NCI-H82 (cell line): ENCODE measurements at places on chromosomes 2 and 18.

DNA sequence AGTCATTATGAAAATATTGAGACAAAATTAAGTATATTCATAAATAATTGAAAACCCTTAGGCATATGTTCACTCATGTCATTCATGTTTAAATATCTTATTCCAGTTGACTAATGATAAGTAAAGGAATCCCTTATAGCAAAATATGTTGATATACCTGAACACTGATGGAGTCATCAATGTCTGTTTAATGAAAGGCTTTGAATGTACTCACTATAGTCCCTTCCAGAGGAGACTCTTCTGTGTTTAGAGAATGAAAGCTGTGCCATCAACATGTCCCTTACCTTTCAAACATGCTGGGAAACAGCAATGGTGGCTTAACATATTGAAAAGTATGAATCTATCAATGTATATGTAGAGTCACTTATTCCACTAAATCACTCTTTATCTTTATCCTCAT, 242.9 kb downstream of the KCNJ3 start:
- DNase-seq: no peak

GRCh38 chr2:88735853-88736252, 44.4 kb downstream of the RPIA start:
- DNase-seq: no peak

- DNase-seq: peak; percentile 43
Measured at GRCh38 chr2:111231532-111232252, 111.0 kb downstream of the BCL2L11 start.

DNA sequence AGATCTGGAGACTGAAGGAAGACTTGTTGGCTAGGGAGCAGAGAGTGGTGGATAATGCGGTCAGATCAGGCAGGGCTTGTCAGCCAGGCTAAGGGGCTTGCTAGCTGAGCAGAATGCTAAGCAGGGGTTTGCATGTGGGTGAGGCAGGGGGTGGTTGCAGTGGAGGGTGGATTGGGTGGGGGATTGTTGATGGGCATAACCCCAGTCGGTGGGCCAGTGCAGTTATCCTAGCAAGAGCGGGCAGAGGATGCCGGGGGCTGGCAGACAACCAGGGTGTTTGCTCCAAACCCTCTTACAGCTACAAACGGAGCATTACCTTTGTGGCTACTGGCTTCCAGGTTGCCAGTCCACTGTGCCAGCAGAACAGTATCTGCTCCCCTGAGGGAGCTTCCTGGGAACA, 131.5 kb upstream of the LGALSL start:
- DNase-seq: no peak

- peak; percentile 70 for DNase-seq
Measured at GRCh38 chr2:55010149-55010591, 40.1 kb downstream of the RTN4 start.

- peak; percentile 44 for DNase-seq
Measured at GRCh38 chr2:45168711-45169338, 159.6 kb upstream of the SIX2 start.

DNA sequence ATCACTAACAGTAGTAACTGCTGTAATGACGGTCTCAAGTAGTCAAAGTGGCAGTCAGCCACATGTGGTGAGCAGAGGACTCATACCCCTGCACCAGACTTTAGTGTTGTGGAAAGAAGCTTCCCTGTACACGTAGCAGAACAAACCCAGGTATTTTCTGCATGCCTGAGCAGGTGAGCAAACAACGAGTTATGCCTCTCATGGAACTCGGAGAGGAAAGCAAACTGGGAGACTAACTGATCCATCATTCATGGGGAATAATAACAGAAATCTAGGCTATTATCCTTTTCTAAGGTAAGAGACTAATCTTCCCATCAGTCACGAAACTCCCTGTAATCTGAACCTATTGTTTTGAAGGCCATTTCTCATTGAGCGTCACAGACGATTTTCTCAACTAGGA, 1495.2 kb upstream of the NXPH2 start:
- DNase-seq: no peak

DNA sequence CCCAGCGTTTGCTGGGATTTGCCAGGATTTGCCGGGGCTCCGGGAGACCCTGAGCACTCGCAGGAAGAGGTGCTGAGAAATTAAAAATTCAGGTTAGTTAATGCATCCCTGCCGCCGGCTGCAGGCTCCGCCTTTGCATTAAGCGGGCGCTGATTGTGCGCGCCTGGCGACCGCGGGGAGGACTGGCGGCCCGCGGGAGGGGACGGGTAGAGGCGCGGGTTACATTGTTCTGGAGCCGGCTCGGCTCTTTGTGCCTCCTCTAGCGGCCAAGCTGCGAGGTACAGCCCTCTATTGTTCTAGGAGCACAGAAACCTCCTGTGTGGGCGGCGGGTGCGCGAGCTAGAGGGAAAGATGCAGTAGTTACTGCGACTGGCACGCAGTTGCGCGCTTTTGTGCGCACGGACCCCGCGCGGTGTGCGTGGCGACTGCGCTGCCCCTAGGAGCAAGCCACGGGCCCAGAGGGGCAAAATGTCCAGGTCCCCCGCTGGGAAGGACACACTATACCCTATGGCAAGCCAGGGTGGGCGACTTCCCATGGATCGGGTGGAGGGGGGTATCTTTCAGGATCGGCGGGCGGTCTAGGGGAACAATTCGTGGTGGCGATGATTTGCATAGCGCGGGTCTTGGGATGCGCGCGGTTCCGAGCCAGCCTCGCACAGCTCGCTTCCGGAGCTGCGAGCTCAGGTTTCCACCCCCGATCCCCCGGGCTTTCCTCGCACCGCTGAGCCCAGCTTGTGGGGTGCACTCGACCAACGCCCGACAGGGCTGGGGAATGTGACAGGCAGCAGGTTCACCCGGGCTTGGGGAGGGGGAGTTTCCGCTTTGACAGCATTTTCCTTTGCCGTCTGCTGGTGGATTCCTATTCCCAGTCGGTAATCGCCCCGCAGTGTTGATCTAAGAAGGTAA, 2.8 kb downstream of the ONECUT2 start:
- DNase-seq: peak; percentile 95

DNA sequence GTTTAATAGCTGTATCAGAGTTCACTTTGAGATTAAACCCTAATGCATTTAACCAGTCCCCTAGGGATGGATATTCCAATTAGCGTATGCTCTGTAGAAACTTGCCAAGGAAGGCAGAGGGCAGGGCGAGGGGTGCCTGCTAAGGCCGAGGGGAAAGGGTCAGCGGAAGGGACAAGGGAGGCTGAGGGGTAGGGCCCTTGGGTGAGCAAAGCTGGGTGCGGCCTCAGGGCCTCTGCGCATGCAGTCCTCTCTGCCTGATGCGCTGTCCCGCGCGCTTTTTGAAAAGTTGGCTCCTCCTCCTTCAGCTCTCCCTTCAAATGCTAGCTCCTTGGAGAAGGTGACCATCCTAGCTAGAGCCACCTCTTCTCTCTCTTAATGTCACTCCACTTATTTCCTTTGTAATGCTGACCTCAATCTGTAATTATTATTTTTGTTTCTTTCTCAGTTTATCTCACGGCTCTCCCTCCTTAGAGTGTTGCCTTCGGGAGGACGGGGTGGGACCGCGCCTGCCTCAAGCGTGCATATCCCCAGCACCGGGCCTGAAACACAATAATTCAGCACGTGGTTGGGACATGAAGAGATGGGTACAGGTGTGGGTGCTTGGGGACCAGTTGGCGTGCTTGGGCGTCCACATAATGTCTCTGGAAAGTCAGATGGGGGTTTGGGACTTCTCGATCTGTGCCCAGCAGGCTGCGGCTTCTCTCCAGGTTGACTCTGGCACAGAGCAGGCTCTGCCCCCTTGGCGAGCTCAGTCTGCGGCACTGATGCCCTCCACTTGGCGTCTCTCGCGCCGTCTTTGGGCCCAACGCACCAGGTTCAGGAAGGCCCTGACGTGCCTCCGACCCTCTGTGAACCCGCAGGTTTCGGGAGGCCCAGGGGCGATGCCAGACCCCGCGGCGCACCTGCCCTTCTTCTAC, 10.0 kb downstream of the ZAP70 start:
- peak; percentile 75 for DNase-seq

- DNase-seq: no peak
Measured at GRCh38 chr18:23861805-23862470, 152.6 kb upstream of the TTC39C start.

GRCh38 chr2:174924061-174924693, 81.0 kb downstream of the CHN1 start:
- DNase-seq: no peak

GRCh38 chr18:60893355-60894097, 439.7 kb upstream of the CDH20 start:
- no peak for DNase-seq
